ENCODE measurements at places on chromosomes 5 and 9.

DNA sequence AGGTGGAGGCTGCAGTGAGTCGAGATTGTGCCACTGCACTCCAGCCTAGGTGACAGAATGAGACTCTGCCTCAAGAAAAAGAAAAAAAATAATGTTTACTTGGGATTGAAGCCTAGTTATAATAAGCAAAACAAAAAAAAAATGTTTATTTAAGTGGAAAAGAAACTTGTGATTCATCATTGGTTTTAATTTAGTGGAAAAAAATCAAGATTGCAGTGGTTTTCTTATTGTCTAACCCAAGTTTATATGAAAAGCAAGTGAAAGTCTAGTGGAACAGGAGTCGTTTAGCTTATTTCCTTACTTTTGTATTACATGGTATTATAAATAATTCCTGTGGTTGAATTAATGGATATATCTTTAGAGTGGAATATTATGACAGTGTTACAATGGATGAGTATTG lies 8.4 kb downstream of the CNOT8 start:
- DNase-seq = no peak

DNA sequence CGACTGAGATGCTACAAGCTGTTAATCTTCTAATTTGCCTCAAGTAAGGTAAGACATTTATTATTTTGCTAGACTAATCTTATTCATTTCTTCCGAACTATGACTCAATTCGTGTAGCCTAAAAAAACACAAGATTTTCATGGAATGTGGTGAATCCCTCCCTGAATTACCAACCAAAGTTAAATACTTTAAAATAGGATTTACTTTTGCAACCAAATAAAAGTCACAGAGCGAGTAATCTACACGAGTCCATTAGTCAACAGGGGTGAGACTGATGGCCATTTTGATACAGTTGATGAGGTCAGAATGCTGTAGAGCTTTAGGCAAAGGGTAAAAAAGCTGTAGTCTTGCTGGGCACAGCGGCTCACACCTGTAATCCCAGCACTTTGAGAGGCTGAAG lies 13.1 kb upstream of the BNC2 start:
- no peak for DNase-seq

DNA sequence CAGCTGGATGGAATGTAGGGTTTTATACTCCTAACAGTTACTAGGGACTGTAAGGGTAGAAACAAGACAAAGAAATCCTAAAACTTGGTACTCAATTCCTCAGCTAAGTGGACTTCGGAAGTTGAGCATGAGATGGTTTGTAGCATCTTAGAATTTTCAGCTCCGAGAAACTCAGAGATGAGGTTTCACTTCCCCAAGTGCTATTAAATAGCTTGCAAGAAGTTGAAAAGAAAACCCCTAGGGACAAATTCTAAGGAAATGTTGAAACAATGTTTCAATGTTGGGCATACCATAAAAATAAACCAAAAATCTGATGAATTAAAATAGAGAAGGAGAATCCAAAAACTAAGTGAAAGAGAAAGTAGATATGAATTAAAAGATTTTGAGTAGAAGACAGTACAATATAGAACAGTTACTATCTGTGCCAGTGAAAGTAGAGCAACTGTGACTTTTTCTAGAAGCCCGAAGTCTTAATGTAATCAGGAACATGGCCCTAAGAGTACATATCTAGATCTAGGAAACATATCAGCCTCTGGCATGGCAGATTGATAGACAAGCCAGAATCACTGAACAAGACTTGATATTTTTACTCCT lies 308.6 kb upstream of the RGMB start:
- no peak for DNase-seq

- no peak for DNase-seq
These were observed 36.4 kb upstream of the ZFAND5 start for GRCh38 chr9:72401396-72401795.

DNA sequence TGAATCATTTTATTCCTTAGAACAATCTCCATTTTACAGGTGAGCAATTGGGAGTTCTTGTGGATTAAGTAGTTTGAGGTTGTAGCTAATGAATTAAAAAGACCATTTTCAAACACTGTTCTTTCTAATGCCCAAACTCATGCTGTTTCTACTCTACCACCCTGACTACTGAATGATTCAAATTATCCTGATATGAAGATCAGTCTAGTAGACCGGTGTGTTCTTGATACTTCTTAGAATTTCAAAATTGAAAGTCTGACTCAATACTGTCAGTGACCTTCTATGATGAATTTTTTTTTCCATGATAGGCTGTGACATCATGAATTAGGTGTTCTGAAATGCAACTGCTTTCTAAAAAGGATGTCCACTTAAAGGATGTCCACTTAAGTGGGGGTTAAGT lies 515.5 kb downstream of the DMAC1 start:
- no peak for DNase-seq

- DNase-seq = no peak
These were observed 49.4 kb downstream of the SMIM23 start for GRCh38 chr5:171835066-171835465.

DNA sequence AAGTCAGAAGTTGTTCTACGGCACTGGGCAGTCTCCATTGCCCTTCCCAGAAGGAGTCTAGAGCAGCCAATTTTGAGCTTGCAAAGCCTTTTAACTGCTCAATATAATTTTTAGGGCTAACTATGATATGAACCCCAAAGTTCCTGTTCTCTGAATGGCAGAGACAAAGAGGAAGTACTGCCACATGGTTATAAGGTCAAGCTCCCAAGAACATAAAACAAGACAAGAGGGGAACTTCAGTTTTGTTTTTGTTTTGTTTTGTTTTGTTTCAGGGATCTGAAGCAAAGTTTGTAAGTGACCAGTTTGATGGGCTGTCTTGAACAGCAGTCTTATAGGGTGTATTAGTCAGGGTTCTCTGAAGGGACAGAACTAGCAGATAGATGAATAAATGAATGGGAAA lies 11.9 kb upstream of the SMC2 start:
- no peak for DNase-seq
